ENCODE measurements at places on chromosomes 4 and X.

DNA sequence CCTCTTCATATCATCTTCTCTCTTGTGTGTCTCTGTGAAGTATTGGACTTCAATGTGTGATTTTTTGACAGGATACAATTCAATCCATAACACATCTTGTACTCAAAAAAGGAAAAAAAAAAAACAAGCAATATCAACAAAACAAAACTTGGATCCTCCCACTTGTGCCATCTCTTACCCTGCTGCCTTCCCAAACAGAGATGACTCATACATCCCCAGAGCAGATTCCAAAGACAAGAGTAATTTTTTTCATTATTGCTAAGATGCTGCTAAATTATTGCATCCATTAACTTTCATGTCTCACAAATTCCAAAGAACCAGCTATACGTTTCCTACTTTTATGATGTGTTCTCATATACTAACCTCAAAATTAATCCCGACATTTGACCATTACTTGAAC, 479.2 kb downstream of the GBA3 start:
- no peaks in the 10 kb centered on the region for H3K27me3 ChIP-seq
- no peaks in the 10 kb centered on the region for H3K36me3 ChIP-seq
- H3K4me1 ChIP-seq = no peaks in the 10 kb centered on the region
- no peak overlapping the region for H3K27ac ChIP-seq
- H3K4me3 ChIP-seq = no peak overlapping the region
- DNase-seq = no peak

- no peak for DNase-seq
- no peaks in the 10 kb centered on the region for H3K36me3 ChIP-seq
- H3K4me1 ChIP-seq = no peaks in the 10 kb centered on the region
- H3K4me3 ChIP-seq = no peak overlapping the region
Measured at GRCh38 chr4:82247171-82247570, 126.6 kb downstream of the HNRNPD start.

DNA sequence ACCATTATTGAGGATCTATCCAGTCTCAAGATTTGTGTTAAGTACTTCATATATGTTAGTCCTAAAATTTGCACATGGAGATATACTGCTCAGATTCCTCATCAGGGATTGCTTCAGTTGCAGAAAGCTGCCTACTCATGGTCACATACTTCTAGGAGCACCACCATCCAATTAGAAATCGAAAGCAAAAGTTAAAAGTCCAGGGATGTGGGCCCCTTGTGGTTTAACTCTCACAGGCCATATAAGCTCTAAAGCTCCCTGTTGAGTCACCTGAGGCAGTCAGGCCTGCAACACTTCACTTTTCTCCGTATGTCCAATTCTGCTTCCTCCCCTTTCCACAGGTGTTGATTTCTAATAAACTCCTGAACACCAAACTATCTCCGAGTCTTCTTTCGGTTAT, 84.2 kb downstream of the CNOT6L start:
- H3K36me3 ChIP-seq = peaks cover 63% of the 10 kb centered on the region
- no peaks in the 10 kb centered on the region for H3K27me3 ChIP-seq
- peaks cover 61% of the 10 kb centered on the region for H3K4me1 ChIP-seq
- peak overlapping the region; percentile 83 for H3K4me3 ChIP-seq
- DNase-seq = no peak

DNA sequence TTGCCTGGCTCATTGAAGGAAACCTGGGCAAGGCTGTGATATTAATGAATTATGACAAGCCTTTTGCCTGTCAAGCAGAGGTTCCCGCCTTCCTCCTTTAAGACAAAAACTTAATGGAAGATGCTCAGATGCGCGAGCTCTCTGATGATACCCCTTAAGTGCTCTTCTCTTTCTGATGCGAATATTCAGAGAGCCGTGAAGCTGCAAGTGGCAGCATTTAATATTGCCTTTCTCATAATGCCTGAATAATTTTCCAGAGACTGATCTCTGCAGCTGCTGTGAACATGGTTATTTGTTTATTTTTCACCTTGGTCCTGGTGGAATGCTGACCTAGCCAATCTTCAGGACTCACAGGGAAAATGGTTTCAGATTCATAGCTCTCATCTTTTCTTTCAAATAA, 251.8 kb downstream of the TENM3 start:
- H3K4me1 ChIP-seq = peaks cover 2% of the 10 kb centered on the region
- DNase-seq = no peak
- H3K27ac ChIP-seq = no peak overlapping the region
- H3K36me3 ChIP-seq = no peaks in the 10 kb centered on the region
- peaks cover 9% of the 10 kb centered on the region for H3K27me3 ChIP-seq
- H3K4me3 ChIP-seq = no peak overlapping the region

DNA sequence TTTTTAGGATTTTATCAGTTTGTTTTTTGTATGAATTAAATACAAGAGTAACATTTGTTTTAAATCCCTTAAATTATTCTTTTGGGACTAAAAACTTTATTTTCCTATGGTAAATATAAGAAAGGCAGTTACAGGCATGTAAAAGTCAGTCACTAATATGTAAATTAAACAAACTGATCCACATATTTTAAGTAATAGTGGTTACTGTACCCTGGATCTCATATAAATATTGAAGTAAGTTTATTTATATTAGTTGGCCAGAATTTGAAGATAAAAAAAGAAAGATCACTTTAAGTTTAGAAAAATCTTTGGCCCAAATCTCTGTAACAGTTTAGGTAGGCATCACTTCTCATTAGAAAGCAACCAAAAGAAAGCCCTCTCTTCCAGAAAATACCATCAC, 45.8 kb downstream of the LDB2 start:
- no peak for DNase-seq
- peaks cover 11% of the 10 kb centered on the region for H3K27me3 ChIP-seq
- H3K36me3 ChIP-seq = no peaks in the 10 kb centered on the region
- no peak overlapping the region for H3K27ac ChIP-seq
- H3K4me1 ChIP-seq = no peaks in the 10 kb centered on the region

DNA sequence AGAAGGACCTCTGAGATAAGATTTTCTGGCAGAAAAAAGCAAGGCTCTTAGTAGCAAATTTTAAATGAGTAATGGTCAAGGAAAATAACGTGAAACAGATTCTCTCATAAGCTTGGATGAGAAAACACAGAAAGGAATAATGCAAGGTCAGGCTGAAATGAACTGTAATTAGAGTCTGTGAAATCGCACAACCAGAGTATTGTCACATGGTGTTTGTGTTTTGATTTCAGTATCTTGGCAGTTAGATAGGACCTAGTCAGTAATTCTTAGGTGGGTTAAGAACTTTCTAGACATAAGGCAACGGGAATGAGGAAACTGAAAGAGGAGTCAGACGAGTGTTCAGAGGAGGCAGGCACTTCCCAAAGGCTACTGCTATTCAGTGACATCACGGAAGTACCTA, 34.6 kb downstream of the LIMCH1 start:
- no peak overlapping the region for H3K27ac ChIP-seq
- no peaks in the 10 kb centered on the region for H3K4me1 ChIP-seq
- H3K4me3 ChIP-seq = no peak overlapping the region
- DNase-seq = no peak

DNA sequence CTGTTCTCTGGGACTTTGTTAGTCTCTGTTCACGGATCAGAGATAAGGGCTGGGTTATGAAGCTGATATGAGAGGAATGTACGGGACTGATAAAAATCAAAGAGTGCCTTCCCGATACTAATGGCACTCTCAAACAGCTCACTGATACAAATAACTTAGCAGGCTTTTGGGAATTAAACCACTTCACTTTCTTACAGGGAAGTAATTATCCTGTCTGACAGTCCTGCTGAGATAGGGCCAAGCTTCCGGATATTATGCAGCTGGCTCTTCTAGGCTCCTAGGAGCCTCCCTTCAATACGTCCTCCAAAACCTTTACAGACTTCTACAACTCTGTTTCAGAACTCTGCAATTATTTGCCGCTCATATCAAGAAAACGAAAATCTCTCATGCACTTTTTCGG, 418.0 kb downstream of the NLGN4X start:
- H3K27me3 ChIP-seq = no peaks in the 10 kb centered on the region
- H3K4me3 ChIP-seq = no peak overlapping the region
- DNase-seq = no peak
- no peaks in the 10 kb centered on the region for H3K36me3 ChIP-seq
- no peaks in the 10 kb centered on the region for H3K4me1 ChIP-seq
- H3K27ac ChIP-seq = no peak overlapping the region

GRCh38 chrX:130691576-130691975, 211.4 kb downstream of the ENOX2 start:
- no peaks in the 10 kb centered on the region for H3K4me1 ChIP-seq
- no peaks in the 10 kb centered on the region for H3K27me3 ChIP-seq
- no peak for DNase-seq

DNA sequence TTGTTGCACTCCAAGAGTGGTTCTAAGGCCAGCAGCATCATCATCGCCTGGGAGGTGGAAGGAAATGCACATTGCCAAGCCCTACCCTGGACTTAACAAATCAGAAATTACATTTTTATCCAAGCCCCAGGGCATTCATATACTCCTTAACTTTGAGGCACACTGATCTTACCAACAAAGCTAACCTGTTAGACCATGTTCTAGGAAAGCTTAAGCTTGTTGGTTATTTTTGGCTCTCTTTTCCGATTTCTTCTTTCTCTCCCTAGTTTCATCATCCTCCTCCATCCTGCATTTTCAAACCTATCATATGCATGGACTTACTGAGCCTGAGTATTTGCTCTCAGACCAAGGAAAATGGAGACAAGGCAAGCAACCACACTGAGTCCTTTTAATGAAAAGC, 133.4 kb downstream of the OPHN1 start:
- no peaks in the 10 kb centered on the region for H3K36me3 ChIP-seq
- H3K27me3 ChIP-seq = no peaks in the 10 kb centered on the region
- DNase-seq = no peak

DNA sequence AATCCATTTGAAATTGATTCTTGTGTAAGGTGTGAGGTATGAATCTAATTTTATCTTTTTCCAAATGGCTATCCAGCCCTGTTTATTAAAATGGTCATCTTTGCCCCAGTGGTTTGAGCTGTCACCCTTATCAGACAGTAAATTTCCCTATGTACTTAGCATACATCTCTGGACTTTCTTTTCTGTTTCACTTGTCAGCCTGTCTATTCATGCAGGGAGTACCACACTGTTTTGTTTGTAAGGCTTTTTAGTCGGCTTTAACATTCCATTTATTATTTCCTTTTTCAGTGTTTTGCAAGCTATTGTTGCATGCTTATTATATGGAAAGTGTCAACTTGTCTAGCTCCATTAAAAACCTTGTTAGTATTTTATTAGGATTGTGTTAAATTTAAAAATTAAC, 155.8 kb downstream of the STAG2 start:
- H3K4me3 ChIP-seq = no peak overlapping the region
- no peaks in the 10 kb centered on the region for H3K36me3 ChIP-seq
- no peaks in the 10 kb centered on the region for H3K27me3 ChIP-seq
- no peaks in the 10 kb centered on the region for H3K4me1 ChIP-seq
- no peak for DNase-seq

- no peak for DNase-seq
- peak overlapping the region; percentile 9 for H3K4me3 ChIP-seq
- H3K36me3 ChIP-seq = no peaks in the 10 kb centered on the region
- H3K27ac ChIP-seq = no peak overlapping the region
- H3K27me3 ChIP-seq = peaks cover 2% of the 10 kb centered on the region
- H3K4me1 ChIP-seq = no peaks in the 10 kb centered on the region
Measured at GRCh38 chr4:18419780-18420179, 398.2 kb upstream of the LCORL start.

DNA sequence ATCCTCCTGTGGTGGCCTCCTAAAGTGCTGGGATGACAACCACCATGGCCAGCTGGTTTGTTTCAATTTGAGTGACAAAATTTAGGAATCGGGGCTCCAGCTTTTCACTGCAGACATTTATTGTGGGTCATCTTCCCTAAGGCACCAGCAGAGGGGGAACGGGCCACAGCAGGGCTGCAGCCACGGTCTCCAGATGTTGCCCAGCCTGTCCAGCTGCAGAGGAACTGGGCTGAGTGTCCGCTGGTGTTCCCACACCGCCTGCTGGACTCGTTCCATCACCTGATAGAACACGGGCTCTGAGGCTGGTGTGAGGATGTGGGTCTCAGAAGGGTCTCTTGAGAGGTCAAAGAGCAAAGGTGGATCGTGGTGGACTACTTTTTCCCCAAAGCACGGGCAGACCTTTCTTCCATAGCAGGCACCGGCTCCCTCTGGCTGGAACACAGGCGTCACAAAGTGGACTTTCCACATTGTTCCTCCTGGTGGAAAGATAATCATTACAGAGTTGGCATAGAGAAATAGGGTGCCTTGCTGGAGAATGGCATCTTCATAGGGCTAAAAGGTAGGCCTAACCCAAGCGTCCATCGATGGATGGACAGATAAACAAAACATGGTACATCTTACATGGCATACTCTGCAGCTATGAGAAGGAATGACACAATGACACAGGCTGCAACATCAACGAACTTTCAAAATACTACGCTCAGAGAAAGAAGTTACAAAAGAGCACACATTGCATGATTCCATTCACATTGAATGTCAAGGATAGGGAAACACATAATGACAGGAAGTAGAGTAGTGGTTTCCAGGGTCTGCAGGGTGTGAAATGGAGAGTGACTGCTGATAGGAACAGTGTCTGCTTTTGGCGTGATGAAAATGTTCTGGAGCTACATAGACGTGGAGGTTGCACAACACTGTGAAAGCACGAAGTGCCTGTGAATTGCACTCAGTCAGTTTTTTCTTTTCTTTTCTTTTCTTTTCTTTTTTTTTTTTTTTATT, 5.9 kb upstream of the ARSD start:
- peaks cover 4% of the 10 kb centered on the region for H3K27me3 ChIP-seq
- no peak overlapping the region for H3K27ac ChIP-seq
- no peaks in the 10 kb centered on the region for H3K4me1 ChIP-seq
- H3K36me3 ChIP-seq = no peaks in the 10 kb centered on the region

GRCh38 chr4:105657117-105657765, 51.2 kb downstream of the INTS12 start:
- H3K36me3 ChIP-seq = no peaks in the 10 kb centered on the region
- peaks cover 8% of the 10 kb centered on the region for H3K27me3 ChIP-seq
- DNase-seq = no peak
- H3K27ac ChIP-seq = no peak overlapping the region
- no peaks in the 10 kb centered on the region for H3K4me1 ChIP-seq
- H3K4me3 ChIP-seq = no peak overlapping the region

- peaks cover 18% of the 10 kb centered on the region for H3K4me1 ChIP-seq
- no peaks in the 10 kb centered on the region for H3K36me3 ChIP-seq
- no peak for DNase-seq
- H3K27me3 ChIP-seq = no peaks in the 10 kb centered on the region
- no peak overlapping the region for H3K4me3 ChIP-seq
Measured at GRCh38 chr4:10034136-10034535, 12.8 kb upstream of the SLC2A9 start.

DNA sequence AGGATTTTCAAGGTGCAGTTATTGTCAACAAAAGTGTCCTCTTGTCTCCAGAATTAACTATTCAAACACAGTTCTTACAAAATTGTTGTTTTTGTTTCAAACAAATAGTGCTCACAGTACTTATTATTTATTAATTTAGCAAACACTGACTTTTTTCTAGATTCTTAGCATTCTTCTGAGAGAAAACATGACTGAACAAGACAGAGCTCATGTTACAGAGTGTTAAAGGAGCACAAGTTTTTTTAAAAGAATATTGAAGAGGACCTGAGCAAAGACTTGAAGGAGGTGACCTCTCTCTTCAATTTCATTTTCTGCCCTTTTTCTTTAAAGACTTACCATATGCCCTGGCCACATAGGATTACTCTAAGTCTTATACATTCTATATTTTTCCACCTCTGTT, 2220.3 kb upstream of the AGA start:
- no peaks in the 10 kb centered on the region for H3K36me3 ChIP-seq
- no peak for DNase-seq
- no peaks in the 10 kb centered on the region for H3K4me1 ChIP-seq
- H3K27ac ChIP-seq = no peak overlapping the region
- no peaks in the 10 kb centered on the region for H3K27me3 ChIP-seq

- peak; percentile 55 for DNase-seq
- no peaks in the 10 kb centered on the region for H3K27me3 ChIP-seq
- H3K4me1 ChIP-seq = peaks cover 10% of the 10 kb centered on the region
- H3K4me3 ChIP-seq = no peak overlapping the region
Measured at GRCh38 chrX:56248492-56248891, 16.3 kb downstream of the KLF8 start.

Data from activated naive CD8-positive, alpha-beta T cell treated with anti-CD3 and anti-CD28 coated beads, Interleukin-2, amount 10 ng/mL, durations not matched to agents 7 days and 5 days (primary cell).